CD4-positive, alpha-beta T cell treated with Interleukin-15 for 1 hour (primary cell): ENCODE measurements at places on chromosomes 2 and 18.

GRCh38 chr2:104787298-104788065 is 66.4 kb upstream of the POU3F3 start:
- DNase-seq: no peak

GRCh38 chr2:33498291-33498956 is 22.0 kb downstream of the RASGRP3 start:
- DNase-seq: no peak

- no peak for DNase-seq
Measured at GRCh38 chr2:197985029-197985638, 180.7 kb downstream of the PLCL1 start.

DNA sequence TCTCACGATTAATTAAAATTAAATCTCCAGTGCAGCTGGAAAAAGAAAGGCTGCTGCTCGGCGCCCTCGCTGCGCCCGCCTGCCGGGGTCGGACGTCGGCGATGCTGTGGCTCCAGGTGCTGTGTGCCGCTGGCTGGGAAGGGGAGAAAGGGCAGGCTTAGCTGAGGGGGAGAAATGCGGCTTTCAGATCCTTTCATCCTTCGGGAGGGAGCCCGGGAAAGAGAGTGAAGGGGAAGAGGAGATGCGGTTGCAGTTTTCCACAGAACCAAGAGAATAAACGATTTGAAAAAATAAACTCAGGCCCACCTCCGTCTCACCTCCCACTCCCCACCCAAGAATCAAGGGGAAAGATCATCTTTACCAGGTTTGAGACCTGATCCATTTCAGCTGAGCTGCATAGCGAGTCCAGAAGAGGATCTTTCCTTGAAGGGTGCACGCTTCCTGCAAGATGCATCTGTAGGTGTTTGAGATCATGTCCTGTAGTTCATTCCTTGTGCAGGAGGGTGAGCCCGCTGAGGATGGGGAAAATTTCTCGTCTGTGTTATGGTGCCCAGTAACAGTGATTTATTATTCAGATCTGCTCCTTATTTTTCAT is 495 bp downstream of the TMEM169 start:
- no peak for DNase-seq

DNA sequence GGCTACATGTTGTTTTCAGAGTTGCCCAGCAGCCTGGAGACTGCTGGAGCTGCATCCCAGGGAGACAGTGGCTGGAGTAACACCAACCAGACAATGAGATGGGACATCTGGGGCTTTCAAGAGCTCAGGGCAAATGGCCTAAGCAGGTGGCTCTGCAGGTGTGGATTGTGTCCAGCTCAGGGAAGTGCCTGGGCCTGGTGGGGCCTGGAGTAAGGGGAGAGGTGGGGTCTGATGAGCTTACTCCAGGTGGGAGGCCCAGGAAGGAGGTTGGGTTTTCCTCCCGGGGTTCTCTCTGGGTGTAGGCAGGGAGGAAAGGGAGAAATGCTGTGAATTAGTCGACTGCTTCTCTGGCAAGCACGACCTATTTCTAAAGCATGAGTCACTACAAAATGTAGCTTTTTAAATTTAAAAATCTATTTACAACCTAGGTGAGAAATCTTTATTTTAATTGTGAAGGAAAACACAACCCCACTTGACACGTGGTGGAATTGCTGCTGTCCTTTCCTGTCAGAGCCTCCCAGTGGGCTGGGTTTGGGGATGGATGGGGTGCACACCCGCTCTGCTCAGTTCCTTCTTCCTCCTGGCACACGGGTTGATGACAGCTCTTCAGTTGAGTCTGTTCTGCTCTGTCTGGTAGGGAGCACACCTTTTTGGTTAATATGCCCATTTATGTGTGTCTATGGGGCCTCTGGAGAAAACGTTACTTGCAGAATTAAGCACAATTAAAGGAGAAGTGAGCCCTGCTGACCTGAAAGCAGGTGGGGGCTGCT is 81.6 kb downstream of the SH3RF3 start:
- DNase-seq: no peak

- DNase-seq: no peak
Measured at GRCh38 chr18:70553245-70553935, 264.5 kb downstream of the SOCS6 start.

- DNase-seq: no peak
Measured at GRCh38 chr2:217588266-217588665, 414.5 kb downstream of the TNS1 start.

DNA sequence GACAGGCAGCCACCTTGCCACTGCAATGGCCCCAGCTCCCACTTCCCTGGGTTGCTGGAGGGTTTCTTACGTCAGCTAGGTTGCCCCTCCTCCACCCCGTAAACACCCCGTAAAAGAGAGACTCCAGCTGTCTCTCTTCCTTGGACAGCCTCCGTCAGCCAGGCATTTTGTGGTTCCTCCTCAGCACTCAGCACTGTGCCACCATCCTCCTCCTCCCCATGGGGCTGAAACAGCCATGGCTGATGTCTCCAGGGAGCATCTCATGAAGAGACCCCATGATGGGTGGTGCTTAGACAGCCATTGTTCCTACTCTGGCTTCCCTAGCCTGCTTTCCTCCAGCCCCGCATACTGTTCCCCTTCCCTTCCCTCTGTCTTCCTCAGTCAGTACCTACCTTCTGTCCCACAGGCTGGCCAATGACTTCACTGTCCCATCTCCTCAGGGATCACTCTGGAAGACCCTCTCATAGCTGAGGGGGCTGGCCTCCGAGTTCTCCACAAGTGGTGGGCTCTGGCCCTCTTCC is 143.3 kb upstream of the SIX3 start:
- no peak for DNase-seq

GRCh38 chr18:79784965-79785770 is 12.6 kb upstream of the KCNG2 start:
- no peak for DNase-seq

DNA sequence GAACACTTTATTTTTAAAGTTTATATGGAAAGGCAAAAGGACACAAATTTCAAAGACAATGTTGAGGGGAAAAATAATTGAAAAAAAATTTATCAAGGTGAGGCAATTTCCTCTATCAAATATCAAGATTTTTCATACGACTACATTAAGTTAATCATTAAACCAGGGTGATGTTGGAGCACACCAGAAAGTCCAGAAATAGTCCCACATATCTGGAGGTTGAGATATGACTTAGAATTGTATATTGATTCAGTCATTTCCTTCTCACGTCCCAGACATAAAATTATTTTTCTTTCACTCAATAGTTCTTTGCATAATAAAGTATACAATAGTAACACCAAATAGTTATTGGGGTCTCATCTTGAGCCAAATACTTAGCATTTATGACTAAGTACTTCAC is 605.1 kb downstream of the NUP35 start:
- DNase-seq: no peak

DNA sequence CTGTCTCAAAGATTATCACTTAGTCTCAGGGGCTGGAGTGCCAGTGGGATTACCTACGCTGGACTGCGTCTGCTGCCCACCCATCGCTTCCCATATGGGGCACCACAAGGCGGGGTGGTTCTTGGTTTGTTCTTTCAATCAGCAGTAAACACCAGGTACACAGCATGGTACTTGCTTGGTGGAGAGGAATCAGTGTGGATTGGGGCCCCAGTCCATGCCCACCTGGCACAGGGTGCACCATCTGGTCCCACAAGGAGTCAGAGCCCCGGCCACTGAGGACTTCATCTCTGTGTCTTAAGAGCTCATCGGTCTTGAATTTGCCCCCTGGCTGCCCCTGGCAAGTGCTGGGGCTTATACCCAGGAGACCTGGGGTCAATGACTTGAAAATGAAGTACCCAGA is 96.2 kb downstream of the GLI2 start:
- no peak for DNase-seq

DNA sequence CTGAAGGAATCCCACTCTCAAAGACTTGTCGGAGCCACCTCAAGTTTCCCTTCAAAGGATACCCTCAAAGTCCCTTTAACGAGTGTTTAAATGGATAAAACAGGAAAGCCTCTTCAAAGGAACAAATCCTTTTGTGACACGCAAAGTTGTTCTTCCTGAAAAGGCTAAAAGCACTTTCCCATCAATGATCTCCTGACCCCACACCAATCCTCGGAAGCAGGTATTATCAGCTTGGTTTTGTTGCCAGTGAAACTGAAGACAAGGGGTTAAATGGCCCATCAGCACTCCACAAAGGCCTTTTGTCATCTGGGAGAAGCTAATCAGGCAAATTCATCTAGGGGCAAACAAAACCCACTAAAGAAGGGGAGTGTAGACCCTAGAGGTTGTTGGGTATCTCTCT is 418.0 kb upstream of the ID2 start:
- DNase-seq: no peak

GRCh38 chr2:188813315-188813714 is 160.9 kb upstream of the COL3A1 start:
- no peak for DNase-seq

- DNase-seq: no peak
Measured at GRCh38 chr2:17299891-17300540, 218.2 kb downstream of the RAD51AP2 start.

DNA sequence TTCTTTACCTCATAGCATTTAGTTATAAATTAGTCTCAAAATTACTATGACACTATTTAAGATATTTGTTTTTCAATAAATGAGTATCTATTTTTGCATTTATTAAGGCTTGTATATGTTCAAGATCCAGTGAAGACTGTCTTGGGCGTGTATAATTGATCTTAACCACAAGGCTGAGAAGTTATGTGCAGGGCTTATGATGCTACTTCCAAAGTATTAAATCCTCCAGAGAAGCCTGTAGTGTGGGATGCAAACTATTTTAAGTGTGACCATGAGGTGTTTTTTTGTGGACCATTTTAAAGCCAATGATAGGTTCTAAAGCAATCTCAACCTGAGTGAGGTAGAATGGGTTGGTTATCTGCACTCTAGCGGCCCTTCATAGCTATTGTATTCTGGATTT is 219.9 kb downstream of the ZNF407 start:
- no peak for DNase-seq

GRCh38 chr2:86542814-86543213 is 20.4 kb downstream of the CHMP3 start:
- no peak for DNase-seq

- no peak for DNase-seq
Measured at GRCh38 chr2:232888099-232888836, 18.2 kb downstream of the SNORC start.

DNA sequence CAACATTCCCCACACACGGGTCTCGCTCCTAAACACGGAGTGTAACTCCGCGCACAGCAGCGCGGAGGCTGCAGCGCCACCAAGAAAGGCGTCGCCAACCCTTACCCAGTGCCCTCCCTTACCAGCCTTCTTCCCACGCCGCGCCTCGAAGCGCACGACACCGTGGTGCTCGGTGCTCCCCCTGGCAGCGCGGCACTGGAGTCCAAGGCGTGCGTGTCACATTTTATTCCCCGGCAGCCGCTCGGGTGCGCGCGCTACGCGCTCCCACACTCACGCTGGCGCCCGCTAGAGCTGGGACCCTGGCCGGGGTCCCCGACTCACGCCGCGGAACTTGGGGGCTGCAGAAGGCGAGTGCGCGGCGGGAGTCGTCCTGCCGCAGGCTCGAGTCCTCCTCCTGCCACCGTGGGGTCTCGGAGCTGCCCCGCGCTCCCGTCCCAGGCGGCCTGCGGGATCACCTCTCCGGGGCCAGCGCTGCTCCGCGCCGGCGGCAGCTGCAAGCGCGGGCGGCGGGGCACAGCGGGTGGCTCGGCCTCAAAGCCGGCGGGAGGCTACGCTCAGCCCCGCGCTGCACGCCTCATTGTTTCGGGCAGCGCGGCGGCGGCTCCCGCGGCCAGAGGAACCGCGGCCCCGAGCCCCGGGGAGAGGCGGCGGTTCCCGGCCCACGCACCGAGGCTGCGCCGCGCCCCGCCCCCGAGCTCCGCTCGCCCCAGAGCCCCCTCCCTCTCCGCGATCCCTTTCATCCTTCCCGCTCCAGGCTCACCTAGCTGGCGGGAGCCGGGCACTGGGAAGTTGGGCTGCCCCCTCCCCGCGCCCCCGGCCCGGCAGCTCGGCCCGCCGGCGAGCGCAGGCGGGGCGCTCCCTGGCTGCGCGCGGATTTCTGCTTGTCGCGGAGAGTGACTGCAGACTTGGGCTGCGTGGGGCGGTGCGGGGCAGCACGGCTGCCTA is at the start of gene ST6GAL2:
ST6GAL2 (minus strand) TSS at position 197 of the 945 bp plus-strand sequence. CDS start 42,190 bp downstream, outside the sequence.
- no peak for DNase-seq

- peak; percentile 48 for DNase-seq
Measured at GRCh38 chr2:9753665-9754531, 89.4 kb upstream of the TAF1B start.

GRCh38 chr2:232629129-232629475 is 4.3 kb upstream of the EFHD1 start:
- no peak for DNase-seq

DNA sequence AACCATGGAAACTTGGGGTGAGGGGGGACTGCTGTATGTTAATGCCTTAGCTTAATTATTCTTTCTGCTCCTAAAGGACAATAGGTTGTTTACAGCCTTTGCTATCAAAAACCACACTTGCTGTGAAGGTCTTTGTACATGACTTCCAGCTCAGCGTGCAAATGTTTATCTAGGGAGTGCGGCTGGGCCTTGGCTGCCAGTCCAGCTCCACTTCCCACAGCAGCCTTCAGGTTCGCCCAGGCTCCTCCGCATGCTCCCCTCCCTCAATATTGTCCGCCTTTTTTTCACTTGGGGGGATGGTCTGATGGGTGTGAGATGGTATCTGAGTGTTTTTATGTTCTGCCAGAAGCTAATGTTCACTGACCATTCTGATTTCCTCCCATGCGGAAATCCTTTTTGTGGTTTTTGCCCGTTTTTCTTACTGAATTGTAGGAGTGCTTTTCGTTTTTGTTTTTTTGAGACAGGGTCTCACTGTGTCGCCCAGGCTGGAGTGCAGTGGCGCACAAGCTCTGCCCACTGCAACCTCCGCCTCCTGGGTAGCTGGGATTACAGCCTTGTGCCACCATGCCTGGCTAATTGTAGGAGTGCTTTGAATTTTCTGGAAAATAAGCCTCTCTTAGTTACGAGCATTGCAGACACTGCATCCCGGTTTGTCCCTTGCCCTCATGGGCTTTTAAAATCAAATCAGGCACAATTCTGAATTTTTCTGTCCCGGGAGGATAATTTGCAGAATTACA is 28.8 kb downstream of the SH3BP4 start:
- DNase-seq: no peak

DNA sequence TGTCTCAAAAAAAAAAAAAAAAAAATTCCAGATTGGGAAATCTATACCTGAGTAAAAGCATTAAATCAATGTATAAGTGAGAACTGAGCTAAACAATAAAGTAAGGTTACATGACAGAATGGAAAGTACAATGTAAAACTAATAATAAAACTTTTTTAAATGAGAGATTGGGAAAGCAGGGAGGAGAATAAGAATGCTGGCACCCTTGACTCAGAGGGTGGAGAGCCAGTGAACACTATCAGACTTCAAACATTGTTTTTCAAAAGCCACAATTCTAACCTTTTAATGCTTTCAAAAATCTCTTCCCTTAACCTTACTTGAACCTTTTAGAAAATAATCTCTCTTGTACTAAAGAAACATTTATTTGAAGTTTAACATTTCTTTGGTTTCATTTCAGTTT is 63.5 kb downstream of the TBC1D8 start:
- DNase-seq: no peak

DNA sequence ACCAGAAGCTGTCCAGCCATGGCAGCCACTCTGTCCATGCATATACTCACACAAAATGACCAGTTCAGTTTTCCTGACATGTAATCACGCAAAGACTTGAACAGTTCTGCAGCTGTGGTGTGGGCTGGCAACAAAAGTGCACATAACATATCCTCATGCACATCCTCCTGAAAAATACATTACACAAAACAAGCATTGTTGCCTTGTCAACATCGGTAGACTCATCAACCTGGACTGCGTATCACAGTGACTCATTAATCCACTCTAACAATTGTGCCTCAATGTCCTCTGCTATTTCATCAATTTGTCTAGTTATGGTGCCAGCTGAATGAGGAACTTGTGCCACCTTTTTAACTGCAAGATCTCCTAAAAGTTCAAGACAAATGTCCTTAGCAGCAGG is 19.5 kb downstream of the RBKS start:
- no peak for DNase-seq
